ENCODE measurements at places on chromosomes 3 and 15. TPM values are rescaled to one million over a fixed set of nuclear protein-coding genes. Genes with fewer than 3 reads are reported as not detected.

DNA sequence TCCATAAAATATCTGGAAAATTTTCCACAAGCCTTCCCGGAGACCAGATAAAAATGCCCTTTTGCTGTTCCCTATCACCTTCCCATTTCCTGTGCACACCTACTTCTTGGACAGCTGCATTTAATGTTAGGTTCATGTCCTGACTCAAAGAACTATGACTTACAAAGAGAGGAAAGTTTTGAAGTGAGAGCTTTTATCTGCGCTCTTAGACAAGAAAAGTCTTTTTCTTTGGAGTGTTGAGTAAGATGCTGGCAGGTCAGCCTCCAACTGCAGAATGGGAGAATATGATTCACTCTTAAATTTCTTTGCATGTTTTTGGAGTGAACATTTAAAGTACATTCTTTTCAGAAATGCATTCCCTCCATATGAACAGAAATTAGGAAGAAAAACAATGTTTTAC is 147.3 kb upstream of the DPH6 start:
- H3K4me1 ChIP-seq, result no peaks in the 10 kb centered on the region
- no peaks in the 10 kb centered on the region for H3K36me3 ChIP-seq
- DNase-seq, result no peak
- no peak overlapping the region for H3K27ac ChIP-seq

DNA sequence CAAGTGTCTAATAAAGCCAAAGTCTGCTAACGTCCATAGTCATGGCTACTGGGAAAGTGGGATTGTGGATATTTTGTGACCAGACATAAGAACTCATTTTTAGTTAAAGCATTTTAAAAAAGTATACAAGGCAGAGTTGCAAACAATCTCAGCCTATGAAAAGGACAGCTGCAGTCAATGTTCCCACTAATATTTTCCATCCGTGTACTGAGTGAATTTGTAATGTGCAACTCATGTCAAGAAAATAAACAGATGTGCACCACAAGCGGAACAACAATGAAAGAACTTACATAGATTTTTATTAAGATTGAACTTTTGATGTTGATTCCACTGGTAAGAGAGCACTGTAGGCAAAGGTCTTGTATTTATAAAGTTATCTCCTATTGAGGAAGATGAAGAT is 231.3 kb upstream of the SEMA6D start:
- H3K4me1 ChIP-seq, result no peaks in the 10 kb centered on the region
- DNase-seq, result no peak
- H3K27ac ChIP-seq, result no peak overlapping the region
- H3K4me3 ChIP-seq, result no peak overlapping the region
- H3K36me3 ChIP-seq, result no peaks in the 10 kb centered on the region
- no peaks in the 10 kb centered on the region for H3K27me3 ChIP-seq

DNA sequence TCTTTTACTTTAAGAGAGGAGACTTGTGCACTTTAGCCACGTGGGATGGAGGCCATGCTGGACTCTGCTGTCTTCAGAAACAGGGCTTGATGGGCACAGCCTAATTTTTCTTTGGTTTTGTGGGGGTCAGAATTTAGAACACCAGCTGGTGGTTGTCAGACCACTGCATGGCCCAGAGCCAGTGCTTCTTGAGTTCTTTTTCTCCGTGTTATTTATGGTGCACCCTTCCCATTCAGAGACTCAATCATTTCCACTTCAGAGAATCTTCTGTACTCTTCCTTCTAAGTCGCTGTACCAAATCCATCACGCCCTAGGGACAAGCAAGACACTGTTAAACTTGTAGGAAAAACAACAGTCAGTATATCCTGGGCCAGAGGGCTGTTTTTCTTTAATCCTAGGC is 20.1 kb downstream of the PRR23A start:
- H3K36me3 ChIP-seq, result no peaks in the 10 kb centered on the region
- DNase-seq, result no peak
- H3K4me3 ChIP-seq, result no peak overlapping the region
- H3K27ac ChIP-seq, result no peak overlapping the region
- H3K27me3 ChIP-seq, result peaks cover 2% of the 10 kb centered on the region

DNA sequence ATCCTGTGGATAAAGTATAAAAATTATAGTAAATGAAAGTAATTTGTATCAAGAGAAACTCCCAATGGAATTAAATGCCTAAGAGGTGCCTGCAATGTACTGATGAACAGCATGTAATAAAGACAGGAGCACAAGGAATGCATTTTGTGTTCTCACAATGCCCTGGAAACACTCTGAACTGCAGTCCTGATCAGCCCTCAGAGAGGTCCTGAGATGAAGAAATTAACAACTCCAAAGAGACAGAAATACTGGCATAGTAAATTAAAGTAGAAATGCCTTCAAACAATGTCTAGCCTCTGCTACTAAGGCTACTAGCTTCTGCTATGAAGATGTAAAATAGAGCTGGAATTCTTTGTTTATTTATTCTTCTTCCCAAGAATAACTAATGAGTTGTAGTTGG is 59.9 kb downstream of the CFAP20DC start:
- no peak overlapping the region for H3K27ac ChIP-seq
- no peak overlapping the region for H3K4me3 ChIP-seq
- peaks cover 1% of the 10 kb centered on the region for H3K4me1 ChIP-seq
- peaks cover 25% of the 10 kb centered on the region for H3K27me3 ChIP-seq

DNA sequence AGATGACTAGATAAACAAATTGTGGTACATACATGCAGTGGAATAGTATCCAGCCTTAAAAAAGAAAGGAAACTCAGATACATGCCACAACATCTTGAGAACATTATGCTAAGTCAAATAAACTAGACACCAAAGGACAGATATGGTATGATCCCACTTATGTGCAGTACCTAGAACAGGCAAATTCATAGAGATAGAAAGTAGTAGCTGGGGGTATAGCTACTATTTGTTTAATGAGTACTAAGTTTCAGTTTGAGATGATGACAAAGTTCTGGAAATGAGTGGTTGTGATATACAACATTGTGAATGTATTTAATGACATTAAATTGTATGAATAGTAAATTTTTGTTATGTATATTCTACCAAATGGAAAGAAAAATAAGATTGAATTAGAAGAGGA is 477.2 kb upstream of the CFAP20DC start:
- H3K27me3 ChIP-seq, result no peaks in the 10 kb centered on the region
- H3K27ac ChIP-seq, result peak overlapping the region; percentile 40
- H3K4me1 ChIP-seq, result peaks cover 14% of the 10 kb centered on the region
- H3K36me3 ChIP-seq, result no peaks in the 10 kb centered on the region

DNA sequence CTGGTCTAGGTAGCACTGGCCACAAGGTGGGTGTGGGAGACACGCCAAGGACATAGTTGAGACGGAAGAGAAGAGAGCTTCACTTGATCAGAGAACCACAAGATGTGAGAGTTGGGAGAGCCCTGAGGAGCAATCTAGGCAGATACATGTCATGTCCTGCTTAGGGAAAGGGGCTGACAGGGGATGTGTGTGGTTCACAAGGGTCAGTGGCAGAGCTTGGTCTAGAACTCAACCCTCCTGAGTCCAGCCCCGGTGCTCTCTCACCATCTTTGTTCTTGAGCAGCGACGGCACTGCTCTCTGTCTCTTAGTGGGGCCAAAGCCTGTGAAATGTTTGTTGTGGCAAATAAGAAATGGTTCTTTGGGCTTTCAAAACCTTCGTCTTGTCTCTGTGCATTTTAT is 243.5 kb upstream of the ROPN1 start:
- no peak for DNase-seq
- no peaks in the 10 kb centered on the region for H3K36me3 ChIP-seq
- H3K4me3 ChIP-seq, result no peak overlapping the region

- DNase-seq, result no peak
- peaks cover 32% of the 10 kb centered on the region for H3K36me3 ChIP-seq
Observed at GRCh38 chr15:40550341-40551037, 14.4 kb downstream of the CCDC32 start.

DNA sequence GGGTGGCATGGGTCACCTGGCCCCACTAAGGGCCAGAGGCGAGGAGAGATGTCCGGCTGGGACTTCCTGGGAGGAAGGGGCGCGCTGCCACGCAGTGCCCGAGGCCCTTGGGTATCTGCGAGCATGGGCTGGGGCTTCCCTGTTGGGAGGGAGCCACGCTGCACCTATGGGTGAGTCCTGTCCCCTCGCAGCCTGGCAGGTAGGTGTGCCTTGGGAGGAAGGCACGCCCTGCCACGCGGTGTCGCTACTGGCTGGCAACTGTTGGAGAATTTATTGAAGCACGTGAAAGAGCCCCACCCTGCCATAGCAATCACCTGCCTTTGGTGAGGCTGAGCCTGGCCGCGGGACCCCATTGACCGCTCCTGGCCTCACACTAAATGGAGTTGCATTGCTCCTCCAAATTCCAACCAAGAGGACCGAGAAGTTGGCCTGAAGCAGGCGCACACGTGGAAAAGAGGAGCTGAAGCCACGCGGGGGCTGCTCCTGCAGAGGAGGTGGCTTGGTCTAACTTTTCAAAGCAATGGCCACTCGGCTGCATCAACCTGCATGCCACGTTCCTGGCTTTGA is 134.2 kb downstream of the TJP1 start:
- no peak for DNase-seq
- H3K4me3 ChIP-seq, result no peak overlapping the region
- H3K36me3 ChIP-seq, result no peaks in the 10 kb centered on the region
- H3K27me3 ChIP-seq, result no peaks in the 10 kb centered on the region
- no peak overlapping the region for H3K27ac ChIP-seq

DNA sequence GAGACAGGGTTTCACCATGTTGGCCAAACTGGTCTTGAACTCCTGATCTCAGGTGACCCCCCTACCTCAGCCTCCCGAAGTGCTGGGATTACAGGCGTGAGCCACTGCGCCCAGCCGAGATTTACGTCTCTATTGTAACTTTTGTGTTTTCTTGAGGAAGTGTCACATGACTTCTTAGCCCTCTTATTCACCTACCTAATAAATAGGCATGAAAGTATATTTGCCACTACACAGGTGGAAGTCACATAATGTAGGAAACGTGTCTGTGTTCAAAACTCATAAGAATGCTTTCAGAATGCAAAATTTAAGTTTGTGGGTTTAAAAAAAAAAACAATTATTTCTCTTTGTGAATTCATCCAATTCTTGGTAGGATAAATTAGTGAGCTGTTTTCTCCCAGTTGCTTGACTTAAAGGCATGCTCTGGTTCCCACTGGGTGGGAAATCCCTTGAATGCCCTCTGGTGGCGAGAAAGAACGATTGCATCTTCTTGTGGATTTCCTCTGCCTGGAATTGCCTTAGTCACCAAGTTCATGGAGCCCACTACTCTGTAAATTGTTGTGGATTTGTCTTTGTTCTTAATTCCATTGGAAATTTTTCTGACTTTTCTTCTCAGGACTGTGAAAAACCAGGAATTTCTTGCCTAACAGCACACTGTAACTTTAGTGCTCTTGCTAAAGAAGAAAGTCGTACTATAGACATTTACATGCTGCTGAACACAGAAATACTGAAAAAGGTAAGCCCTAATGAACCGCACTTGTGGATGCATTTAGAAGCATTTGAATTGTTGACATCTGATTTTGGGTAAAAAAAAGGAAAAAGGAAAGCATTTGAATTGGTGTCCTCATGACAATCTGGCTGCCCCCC is 82.2 kb upstream of the CTDSPL start:
- peaks cover 3% of the 10 kb centered on the region for H3K4me1 ChIP-seq
- DNase-seq, result no peak
- H3K27me3 ChIP-seq, result no peaks in the 10 kb centered on the region

- H3K27me3 ChIP-seq, result no peaks in the 10 kb centered on the region
- no peaks in the 10 kb centered on the region for H3K36me3 ChIP-seq
- H3K4me3 ChIP-seq, result no peak overlapping the region
- no peaks in the 10 kb centered on the region for H3K4me1 ChIP-seq
- H3K27ac ChIP-seq, result no peak overlapping the region
- DNase-seq, result no peak
Observed at GRCh38 chr3:62954580-62954979, 79.4 kb upstream of the CADPS start.

GRCh38 chr15:55960946-55961345 is 32.5 kb downstream of the NEDD4 start:
- no peak for DNase-seq
- no peaks in the 10 kb centered on the region for H3K27me3 ChIP-seq
- no peak overlapping the region for H3K27ac ChIP-seq
- no peak overlapping the region for H3K4me3 ChIP-seq
- H3K4me1 ChIP-seq, result no peaks in the 10 kb centered on the region
- no peaks in the 10 kb centered on the region for H3K36me3 ChIP-seq

DNA sequence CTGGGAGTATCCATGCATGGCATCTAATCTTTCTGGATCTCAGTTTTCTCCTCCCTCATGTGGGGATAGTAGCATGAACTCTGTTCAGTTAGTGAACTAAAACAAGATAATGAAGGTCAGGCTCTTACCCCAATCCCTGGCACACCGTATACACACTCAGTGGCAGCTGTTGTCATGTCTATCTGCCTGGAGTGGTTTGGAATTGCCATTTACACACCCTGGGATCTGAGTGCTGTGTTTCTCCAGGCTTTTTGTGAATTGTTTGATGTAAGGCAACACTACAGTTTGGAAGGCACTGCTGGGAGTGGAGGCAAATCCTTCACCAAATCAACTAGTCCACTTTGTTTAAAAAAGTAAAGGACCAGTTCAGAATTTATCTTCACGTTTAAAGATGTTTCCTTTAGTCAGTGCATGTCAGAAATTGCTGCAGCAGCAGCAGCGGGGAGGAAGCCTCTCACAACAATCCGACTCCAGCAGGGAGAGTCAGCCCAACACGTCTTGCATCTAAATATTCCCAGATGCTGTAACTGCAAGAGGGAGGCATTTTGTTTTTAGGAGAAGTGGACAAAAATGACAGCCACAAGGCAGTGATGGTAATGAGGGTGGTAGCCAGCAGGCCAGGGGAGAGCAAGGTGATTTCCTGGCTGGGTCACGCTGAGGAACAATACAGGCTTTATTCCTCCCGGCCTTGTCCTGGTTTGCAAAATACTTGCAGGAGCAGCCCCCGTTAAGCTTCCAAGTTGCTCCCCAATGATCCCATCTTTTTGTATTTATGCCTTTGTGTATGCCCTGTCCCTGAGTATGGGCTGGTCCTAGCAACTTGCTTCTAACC is 128.5 kb upstream of the LRIG1 start:
- no peak overlapping the region for H3K27ac ChIP-seq
- H3K36me3 ChIP-seq, result no peaks in the 10 kb centered on the region
- no peaks in the 10 kb centered on the region for H3K27me3 ChIP-seq
- no peak for DNase-seq

The WNT7A gene
- total RNA-seq, result not detected

The GOLGA6D gene
- not detected for total RNA-seq

The PLA2G4F gene
- not detected for total RNA-seq

The BSN gene
- 0.09 TPM for total RNA-seq

The DPPA2 gene
- total RNA-seq, result not detected

The GSK3B gene
- 34.4 TPM for total RNA-seq
